A549 treated with DMSO at 1 μM for 4 hours (cell line): ENCODE measurements at places on chromosomes 16 and 17. TPM values are rescaled to one million over a fixed set of nuclear protein-coding genes. Genes with fewer than 3 reads are reported as not detected.

CLEC3A gene
- total RNA-seq = not detected in 5 replicates

CLEC18C gene
- 0.06 to 0.16 TPM (median 0.09 TPM) in 5 replicates for total RNA-seq

HIGD1B gene
- not detected in 5 replicates for total RNA-seq

ABCA3 gene
- total RNA-seq = 15.3 to 19.5 TPM (median 17.5 TPM) in 5 replicates

KRTAP1-1 gene
- not detected in 5 replicates for total RNA-seq

KCNG4 gene
- not detected in 5 replicates for total RNA-seq

ALOX12 gene
- not detected in 5 replicates for total RNA-seq

CX3CL1 gene
- total RNA-seq = 0.04 to 0.32 TPM (median 0.10 TPM) in 4 of 5 replicates, not detected in the other

PRDM7 gene
- 0.03 TPM in 1 of 5 replicates, not detected in the others for total RNA-seq

TAF15 gene
- 212 to 223 TPM (median 214 TPM) in 5 replicates for total RNA-seq

KRT33A gene
- not detected in 5 replicates for total RNA-seq

RUNDC3A gene
- total RNA-seq = 0.18 to 0.71 TPM (median 0.69 TPM) in 5 replicates

WFDC1 gene
- total RNA-seq = not detected in 5 replicates

BCAR1 gene
- 67.4 to 94.3 TPM (median 76.5 TPM) in 5 replicates for total RNA-seq

ABCA9 gene
- total RNA-seq = not detected in 5 replicates

C16orf96 gene
- total RNA-seq = not detected in 5 replicates

HES7 gene
- total RNA-seq = 0.63 to 1.6 TPM (median 1.3 TPM) in 5 replicates

KRT28 gene
- total RNA-seq = not detected in 5 replicates

MIF4GD gene
- total RNA-seq = 33.8 to 37.5 TPM (median 36.9 TPM) in 5 replicates

PYY gene
- total RNA-seq = 0.17 TPM in 1 of 5 replicates, not detected in the others

ZNF205 gene
- 10.9 to 15.0 TPM (median 12.1 TPM) in 5 replicates for total RNA-seq

MFAP4 gene
- total RNA-seq = 0.20 TPM in 1 of 5 replicates, not detected in the others

FBXW10B gene
- 2.8 to 4.9 TPM (median 3.6 TPM) in 5 replicates for total RNA-seq

LAT gene
- total RNA-seq = 3.1 to 6.1 TPM (median 4.3 TPM) in 5 replicates
